ENCODE measurements at places on chromosomes 12 and 14.

DNA sequence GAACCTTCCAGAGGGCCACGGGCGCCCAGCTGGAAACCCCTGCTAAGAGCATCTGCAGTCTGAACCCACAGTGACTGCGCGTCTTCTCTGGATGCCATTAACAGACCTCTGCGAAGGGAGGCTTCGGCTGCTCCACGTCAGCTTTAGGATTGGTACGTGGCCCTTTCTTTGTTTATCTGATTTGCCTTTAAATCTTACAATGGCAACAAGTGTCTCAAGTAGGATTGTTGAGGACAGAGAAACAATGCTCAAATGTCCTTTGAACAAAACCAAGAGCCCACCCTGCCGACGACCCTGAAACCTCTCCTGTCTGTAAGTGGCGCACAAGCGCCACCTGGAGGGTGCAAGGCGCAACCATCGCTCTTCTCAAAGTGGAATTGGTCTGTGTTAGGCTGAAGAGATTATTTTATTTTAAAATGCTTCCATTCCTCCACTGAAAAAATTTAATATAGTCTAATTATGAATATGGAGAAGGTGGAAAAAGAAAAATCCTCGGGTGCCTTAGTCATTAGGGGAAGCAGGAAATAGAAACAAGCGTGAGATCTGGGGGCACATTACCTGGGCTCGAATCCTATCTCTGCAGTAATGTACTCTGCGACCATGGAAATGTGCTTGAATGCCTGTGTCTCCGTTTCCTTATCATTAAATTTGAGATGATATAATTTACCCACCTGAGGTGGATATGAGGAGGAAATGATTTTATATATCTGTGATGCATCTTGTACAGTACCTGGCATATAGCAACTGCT, 82.6 kb upstream of the PTPRB start:
- DNase-seq = peak; percentile 28
- peak overlapping the region; percentile 45 for H3K4me3 ChIP-seq
- H3K4me1 ChIP-seq = peaks cover 6% of the 10 kb centered on the region

- no peaks in the 10 kb centered on the region for H3K4me1 ChIP-seq
- no peak overlapping the region for H3K27ac ChIP-seq
- H3K27me3 ChIP-seq = no peaks in the 10 kb centered on the region
- DNase-seq = no peak
- H3K36me3 ChIP-seq = peaks cover 19% of the 10 kb centered on the region
Measured at GRCh38 chr12:113385282-113385882, 18.3 kb downstream of the SDS start.

GRCh38 chr14:84068288-84068687, 1461.7 kb upstream of the FLRT2 start:
- no peaks in the 10 kb centered on the region for H3K36me3 ChIP-seq
- H3K4me1 ChIP-seq = no peaks in the 10 kb centered on the region
- H3K27me3 ChIP-seq = no peaks in the 10 kb centered on the region
- no peak overlapping the region for H3K4me3 ChIP-seq
- H3K27ac ChIP-seq = no peak overlapping the region

GRCh38 chr12:102957339-102958050, at the start of gene ASCL1:
Gene ASCL1, plus strand, starts transcription at chr12:102957674. Its CDS starts 571 bp downstream, at chr12:102958245.
- DNase-seq = no peak
- H3K27ac ChIP-seq = no peak within 1 kb of the TSS
- H3K27me3 ChIP-seq = peaks cover 81% of the 10 kb centered on the region
- H3K4me3 ChIP-seq = peak within 1 kb of the TSS; percentile 66
- peaks cover 2% of the 10 kb centered on the region for H3K36me3 ChIP-seq

DNA sequence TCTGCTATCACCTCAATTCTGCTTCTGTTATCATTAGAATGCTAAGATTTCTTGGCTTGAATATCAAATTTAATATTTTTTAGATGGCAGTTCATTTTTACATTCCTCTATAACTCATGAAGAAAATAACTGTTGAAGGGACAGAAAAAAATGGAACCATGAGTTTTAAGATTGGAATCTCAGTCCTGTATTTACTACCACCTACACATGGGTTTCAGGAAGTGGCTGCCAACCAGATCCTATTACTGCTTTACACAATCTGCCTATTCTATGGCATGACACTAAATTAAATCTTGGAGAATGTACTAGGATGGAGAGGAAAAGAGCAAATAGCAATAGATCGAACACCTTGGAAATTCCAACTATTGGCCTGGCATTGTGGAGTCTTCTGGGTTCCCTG, 140.8 kb downstream of the DUSP6 start:
- H3K4me1 ChIP-seq = peaks cover 12% of the 10 kb centered on the region
- H3K27me3 ChIP-seq = no peaks in the 10 kb centered on the region
- no peak overlapping the region for H3K4me3 ChIP-seq
- no peaks in the 10 kb centered on the region for H3K36me3 ChIP-seq
- no peak overlapping the region for H3K27ac ChIP-seq

- H3K36me3 ChIP-seq = peaks cover 11% of the 10 kb centered on the region
- no peaks in the 10 kb centered on the region for H3K27me3 ChIP-seq
- DNase-seq = no peak
- H3K4me1 ChIP-seq = no peaks in the 10 kb centered on the region
Measured at GRCh38 chr12:121724925-121725324, 12.4 kb downstream of the TMEM120B start.

- no peaks in the 10 kb centered on the region for H3K27me3 ChIP-seq
- peaks cover 4% of the 10 kb centered on the region for H3K36me3 ChIP-seq
- H3K4me3 ChIP-seq = no peak overlapping the region
- H3K27ac ChIP-seq = no peak overlapping the region
- peaks cover 43% of the 10 kb centered on the region for H3K4me1 ChIP-seq
- DNase-seq = no peak
Measured at GRCh38 chr12:69274861-69275260, 35.5 kb downstream of the CPSF6 start.

- H3K27ac ChIP-seq = no peak overlapping the region
- no peak overlapping the region for H3K4me3 ChIP-seq
- no peaks in the 10 kb centered on the region for H3K27me3 ChIP-seq
- no peak for DNase-seq
Measured at GRCh38 chr14:55446833-55447232, 6.4 kb upstream of the TBPL2 start.

- H3K36me3 ChIP-seq = no peaks in the 10 kb centered on the region
- no peak overlapping the region for H3K4me3 ChIP-seq
Measured at GRCh38 chr14:62455446-62455845, 589.8 kb downstream of the KCNH5 start.

DNA sequence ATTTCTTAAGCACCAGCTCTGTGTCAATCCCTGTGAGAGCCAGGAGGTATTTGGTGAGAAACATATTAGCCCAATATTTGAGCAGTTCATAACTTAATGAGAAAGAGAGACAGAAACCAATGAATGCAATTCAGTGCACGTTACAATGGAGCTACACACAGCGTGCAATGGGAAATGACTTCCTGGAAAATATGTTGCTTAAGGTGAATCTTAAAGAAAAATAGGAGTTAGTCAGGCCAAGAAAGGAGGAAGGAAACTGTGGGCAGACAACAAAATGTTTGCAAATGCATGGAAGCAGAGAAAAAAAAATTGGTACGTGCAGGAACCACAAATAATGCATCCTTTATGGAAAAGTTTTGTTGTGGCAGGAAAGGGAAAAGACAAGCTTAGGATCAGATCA, 481.7 kb downstream of the BCAT1 start:
- no peaks in the 10 kb centered on the region for H3K27me3 ChIP-seq
- H3K4me1 ChIP-seq = no peaks in the 10 kb centered on the region
- H3K27ac ChIP-seq = no peak overlapping the region
- no peak for DNase-seq
- no peak overlapping the region for H3K4me3 ChIP-seq
- no peaks in the 10 kb centered on the region for H3K36me3 ChIP-seq

- peaks cover 27% of the 10 kb centered on the region for H3K27me3 ChIP-seq
- peaks cover 22% of the 10 kb centered on the region for H3K4me1 ChIP-seq
- peak overlapping the region; percentile 83 for H3K4me3 ChIP-seq
- H3K36me3 ChIP-seq = peaks cover 2% of the 10 kb centered on the region
- DNase-seq = peak; percentile 66
- H3K27ac ChIP-seq = peak overlapping the region; percentile 91
Measured at GRCh38 chr12:38904537-38905479, 583 bp downstream of the CPNE8 start.

GRCh38 chr14:76264384-76264783, 111.6 kb upstream of the ESRRB start:
- H3K27me3 ChIP-seq = peaks cover 12% of the 10 kb centered on the region
- no peak overlapping the region for H3K27ac ChIP-seq
- peaks cover 4% of the 10 kb centered on the region for H3K4me1 ChIP-seq

DNA sequence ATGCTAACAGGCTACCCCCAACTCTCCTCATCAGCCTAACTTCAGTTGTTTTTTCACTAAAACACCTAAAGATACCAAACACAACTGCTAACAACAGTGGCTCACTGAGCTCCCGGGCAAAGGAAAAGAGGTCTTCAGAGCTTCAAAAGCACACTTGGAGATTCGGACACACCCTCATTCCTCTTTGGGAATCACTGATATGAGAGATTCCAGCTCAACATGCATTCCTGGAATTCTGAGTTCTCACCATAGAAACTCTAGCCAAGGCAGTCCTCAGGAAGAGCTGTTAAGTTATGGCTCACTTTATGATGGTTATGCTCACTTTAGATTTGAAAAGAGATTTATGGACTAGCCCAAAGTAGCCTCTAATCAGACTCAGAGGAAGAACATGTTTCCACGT, 40.1 kb downstream of the STXBP6 start:
- no peaks in the 10 kb centered on the region for H3K4me1 ChIP-seq
- H3K27me3 ChIP-seq = peaks cover 4% of the 10 kb centered on the region
- no peak for DNase-seq
- no peak overlapping the region for H3K4me3 ChIP-seq
